ENCODE measurements at places on chromosomes 4 and X.

GRCh38 chrX:97876697-97877407 is 993.1 kb downstream of the RPA4 start:
- no peak for DNase-seq

DNA sequence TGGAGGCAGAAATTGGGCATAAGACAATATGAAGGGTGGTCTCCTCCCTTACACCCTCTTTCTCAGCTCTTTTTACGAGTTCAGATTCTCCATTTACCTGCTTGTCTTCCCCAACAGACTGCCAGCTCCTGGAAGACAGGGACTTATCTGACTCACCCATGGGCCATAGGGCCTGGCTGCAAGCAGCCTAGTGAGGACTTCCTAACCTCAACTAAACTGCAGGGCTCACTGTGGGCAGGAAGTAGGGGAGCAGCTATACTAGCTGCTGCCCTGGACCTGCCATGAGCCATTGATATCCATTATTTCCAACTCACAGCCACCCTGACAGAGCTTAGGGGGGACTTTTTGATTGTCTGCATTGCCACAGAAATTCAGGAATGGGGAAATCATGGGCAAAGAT is 11.5 kb upstream of the ZNF718 start:
- DNase-seq = no peak

DNA sequence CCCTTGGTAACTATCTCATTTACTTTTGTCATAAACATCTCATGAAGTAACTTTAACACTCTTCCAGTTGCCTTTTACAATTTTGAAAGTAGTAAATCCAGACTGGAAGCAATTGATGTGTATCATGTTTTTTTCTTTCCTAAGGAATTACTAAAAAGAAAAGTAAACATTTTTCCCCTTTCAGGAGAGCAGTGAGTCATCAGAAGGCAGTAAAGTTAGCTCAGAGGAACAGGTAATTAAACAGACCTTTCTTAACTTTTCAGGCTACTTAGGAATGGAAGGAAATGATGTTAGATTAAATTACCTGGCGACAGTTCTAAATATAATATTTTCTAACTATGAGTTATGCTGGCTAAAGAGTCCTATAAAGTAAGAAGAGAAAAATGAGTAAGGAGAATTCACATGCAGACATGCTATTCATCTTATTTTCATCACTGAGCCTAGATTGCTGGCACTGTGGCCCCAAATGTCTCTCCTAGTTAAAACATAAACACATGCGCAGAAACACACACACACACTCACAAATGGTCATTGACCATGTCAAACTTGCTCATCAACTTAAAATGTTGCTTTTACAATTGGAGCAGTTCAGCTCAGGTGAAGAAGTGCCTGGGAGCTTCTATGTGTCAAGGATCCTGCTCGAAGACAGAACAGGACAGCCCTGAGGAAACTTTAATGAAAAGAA is 9.3 kb downstream of the DMP1 start:
- no peak for DNase-seq

- no peak for DNase-seq
These were observed 7.4 kb downstream of the DMP1 start for GRCh38 chr4:87657525-87657924.

DNA sequence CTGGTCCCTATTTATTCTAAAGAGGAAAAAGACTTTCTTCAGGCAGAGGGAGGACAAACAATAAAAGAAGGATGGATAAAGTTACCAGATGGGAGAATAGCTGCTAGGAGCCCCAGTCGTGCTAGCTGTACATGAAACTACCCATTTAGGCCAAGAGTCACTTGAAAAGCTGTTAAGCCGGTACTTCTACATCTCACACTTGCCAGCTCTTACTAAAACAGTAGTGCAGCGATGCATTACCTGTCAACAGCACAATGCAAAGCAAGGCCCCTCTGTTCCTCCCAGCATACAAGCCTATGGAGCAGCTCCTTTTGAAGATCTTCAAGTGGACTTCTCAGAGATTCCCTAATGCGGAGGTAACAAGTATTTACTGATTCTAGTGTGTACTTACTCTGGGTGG is 1138.8 kb downstream of the ARAP2 start:
- no peak for DNase-seq

DNA sequence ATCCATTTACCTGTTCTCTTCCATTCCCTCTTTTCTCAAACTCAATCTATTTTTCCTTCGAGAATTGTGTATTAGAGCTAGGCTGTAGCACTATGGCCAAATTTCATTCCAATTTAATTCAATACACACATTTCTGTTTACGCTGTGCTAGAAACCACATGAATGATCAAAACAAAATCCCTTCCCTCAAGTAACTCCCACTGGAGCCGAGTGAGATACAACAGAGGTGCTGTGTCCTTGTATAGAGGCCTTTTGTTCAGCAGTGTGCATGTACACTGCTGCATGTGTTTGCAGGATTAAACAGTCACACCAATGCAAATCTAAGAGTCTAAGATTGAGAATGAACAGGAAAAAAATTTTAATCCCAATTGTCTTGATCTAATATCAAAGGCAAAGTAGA is 734.2 kb downstream of the RAPGEF2 start:
- DNase-seq = no peak

GRCh38 chr4:5730993-5731990 is 20.3 kb downstream of the EVC start:
- DNase-seq = no peak

DNA sequence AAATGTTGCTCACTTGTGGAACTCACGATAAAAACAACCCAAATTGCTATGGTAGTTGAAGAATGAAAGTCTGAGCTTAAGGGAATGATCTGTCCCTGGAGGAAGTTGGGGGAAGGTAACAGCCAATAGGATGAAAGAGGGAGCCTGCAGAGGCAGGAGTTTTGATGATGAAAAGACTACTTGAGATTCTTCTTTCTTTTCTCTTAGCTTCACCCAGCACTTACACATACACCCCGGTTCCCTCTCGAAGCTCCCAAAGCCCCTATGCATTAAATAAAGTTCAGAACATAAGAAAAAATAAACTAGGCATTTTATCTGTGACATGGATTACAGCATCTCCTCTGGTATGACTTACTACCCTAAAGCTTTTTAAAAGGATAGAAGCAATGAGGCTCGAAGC is 122.9 kb upstream of the GATB start:
- DNase-seq = no peak

- DNase-seq = no peak
These were observed 87.8 kb upstream of the NPNT start for GRCh38 chr4:105807496-105807895.

- no peak for DNase-seq
These were observed 4.3 kb downstream of the SLC9A7 start for GRCh38 chrX:46754586-46755061.
